ENCODE measurements at places on chromosomes 16 and 17.

DNA sequence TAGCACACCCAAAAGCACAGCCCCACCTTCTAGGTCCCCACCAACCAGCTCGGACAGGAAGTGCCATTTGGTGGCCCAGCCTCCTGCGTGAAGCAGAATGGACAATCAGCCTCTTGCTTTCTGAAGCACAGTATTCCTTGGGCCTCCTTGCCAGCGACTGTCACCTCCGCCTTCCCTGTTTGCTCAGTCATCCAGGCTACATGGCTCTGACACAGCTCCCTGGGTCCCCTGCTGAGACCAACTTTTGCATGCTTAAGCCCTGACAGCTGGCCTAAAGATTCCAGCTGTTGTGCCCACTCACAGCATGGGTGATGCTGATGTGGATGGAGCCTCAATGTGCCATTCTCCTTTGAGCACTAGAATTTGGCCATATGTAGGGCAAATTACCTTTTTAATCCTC is 4.5 kb upstream of the CACNG5 start:
- no peak for DNase-seq

- no peak for DNase-seq
Observed at GRCh38 chr17:59814685-59815084, 78.1 kb downstream of the TUBD1 start.

DNA sequence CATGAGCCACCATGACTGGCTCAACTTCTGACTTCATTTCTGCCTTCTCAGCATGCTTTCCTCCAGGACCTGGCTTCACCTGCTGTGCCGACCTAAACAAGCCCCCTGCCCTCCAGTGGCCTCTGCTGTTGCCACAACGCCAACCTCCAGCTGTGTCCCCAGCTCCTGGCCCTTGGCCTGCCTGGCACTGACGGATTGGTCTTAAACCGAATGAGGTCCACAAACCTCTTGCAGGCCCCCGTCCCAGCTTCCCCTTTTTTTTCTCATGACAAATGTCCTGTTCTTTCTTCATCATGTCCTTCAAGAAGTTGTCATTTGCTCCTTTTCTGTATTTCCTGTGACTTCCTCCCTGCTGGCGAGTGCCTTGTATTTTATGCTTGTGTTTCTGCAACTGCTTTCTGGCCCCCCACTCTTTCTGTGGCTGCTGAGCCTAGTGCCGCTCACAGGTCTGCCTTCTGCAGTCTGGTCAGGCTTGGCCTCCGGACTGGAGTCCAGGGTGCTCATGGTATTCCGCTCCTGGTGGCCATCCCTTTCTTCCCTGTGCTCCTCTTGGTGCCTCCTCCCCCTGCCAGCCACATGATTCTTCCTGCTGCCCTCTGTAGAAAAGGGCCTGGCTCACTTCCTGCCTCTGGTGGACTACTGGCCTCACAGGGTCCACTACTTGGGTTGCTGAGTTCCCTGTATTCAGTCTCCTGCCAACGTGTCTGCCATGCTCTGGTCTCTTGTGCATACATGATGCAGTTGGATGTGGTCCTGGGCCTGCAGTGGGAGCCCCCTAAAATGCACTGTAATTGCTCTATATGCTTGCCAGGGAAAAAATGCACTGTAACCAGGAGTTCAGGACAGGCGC is 2.9 kb downstream of the ATP6V0C start:
- no peak for DNase-seq

- DNase-seq, result no peak
Observed at GRCh38 chr17:58401287-58401686, 16.0 kb downstream of the RNF43 start.

GRCh38 chr17:57567251-57567650 is 177.8 kb downstream of the CCDC182 start:
- DNase-seq, result no peak

DNA sequence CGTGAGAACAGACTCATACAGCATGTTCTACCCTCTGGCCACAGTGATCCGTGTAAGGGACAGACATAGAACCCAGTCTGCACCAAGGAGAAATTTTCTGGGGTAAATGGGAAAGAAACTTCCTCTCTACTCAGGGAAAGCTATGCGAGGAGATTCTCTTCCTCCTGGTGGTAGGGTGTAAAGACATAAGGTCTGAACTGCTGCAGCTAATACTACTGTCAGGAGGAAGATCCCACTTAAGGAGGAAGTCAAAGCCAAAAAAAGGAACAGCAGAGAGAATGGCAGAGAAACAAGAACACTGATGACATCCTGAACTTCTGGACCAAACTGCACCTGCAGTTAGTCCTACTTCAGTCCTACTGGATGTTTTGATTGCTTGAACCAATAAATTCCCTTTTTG is 7.1 kb upstream of the TM4SF5 start:
- DNase-seq, result no peak
